ENCODE measurements at places on chromosomes 1 and 21.

DNA sequence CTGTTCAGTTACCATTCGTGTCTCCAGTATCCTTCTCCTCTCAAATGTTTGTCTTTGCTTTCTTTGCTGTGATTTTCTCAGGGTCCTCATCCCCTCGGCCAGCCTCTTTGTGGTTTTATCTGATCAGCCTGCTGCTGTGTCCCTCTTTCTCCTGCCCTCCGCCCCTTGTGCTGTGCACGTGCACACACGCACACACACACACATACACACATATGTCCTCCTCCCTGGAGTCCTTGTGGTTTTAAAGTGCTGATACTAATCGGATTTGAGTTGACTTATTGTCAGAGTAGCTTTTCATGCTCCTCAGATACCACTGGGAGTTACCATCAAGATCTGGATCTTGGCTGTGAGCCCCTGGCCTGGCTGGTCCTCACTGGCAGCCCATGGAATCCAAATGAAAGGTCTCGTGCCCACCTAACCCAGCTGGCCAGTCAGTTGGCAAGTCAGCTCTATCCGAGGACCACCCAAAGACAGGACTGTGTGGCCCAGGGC is 34.1 kb downstream of the QSOX1 start:
- no peak for DNase-seq

DNA sequence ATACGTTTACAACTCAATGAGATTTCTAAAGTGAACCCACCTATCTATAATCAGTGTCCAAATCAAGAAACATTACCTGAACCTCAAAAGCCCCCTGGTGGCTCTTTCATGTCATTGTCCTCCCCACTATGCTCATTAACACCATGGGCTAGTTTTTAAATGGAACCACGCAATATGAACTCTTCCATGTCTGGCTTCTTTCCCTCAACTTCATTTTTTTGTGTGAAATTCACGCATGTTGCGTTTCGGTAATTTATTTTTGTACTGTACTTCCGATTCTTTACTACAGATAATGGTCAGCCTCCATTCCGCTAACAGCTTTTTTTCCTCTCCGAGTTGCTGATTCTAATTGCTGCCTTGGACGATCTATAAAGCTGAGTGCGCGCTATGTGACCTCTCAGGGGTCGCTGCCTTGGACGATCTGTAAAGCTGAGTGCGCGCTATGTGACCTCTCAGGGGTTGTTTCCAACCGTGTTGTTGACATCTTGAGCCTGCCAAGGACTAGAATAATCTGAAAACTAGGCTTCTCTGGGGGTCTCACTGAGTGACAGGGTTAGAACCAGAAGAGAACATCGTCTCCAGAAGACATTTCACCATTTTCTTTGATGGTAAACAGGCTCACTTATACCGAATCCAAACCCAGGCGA is 1.1 kb upstream of the CACYBP start:
- peak; percentile 78 for DNase-seq

- DNase-seq = peak; percentile 14
Observed at GRCh38 chr1:160993544-160994193, 27.3 kb downstream of the F11R start.

DNA sequence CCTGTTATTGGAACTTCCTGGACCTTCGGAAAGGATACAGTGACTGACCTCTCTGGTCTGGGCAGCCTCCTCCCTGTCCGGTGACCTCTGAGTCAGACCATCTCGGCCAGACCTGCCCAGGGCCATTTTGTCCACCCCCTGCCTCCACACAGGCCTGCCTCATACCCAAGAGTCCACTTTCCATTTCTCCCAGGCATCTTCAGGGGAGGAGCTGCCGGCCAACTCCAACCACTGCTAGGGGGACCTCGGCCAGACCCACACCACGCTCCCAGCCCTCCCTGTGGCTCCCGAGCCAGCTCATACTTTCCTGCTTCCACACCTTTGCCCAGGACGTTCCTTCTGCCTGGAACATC is 29.5 kb upstream of the RUNX3 start:
- no peak for DNase-seq

- no peak for DNase-seq
Observed at GRCh38 chr1:22597996-22598395, 34.7 kb downstream of the EPHA8 start.

DNA sequence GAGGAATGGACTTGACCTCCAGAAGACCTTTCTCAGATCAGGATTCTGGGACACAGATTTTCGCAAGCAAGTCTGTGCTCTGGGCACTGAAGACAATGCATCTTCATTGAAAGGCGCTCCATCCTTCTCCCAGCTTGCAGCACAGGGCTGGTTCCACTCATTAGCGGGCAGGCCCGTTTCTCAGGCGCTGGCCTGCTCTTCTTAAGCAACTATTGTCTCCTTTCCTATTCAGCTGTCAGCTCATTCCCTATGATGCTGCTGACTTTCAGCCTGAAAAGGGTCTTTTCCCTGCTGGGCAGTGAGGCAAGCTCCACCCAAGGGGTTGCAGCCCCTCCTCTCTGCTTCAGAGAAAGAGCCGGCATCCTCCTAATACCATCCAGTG is 91.9 kb upstream of the PLXNA2 start:
- DNase-seq = no peak

DNA sequence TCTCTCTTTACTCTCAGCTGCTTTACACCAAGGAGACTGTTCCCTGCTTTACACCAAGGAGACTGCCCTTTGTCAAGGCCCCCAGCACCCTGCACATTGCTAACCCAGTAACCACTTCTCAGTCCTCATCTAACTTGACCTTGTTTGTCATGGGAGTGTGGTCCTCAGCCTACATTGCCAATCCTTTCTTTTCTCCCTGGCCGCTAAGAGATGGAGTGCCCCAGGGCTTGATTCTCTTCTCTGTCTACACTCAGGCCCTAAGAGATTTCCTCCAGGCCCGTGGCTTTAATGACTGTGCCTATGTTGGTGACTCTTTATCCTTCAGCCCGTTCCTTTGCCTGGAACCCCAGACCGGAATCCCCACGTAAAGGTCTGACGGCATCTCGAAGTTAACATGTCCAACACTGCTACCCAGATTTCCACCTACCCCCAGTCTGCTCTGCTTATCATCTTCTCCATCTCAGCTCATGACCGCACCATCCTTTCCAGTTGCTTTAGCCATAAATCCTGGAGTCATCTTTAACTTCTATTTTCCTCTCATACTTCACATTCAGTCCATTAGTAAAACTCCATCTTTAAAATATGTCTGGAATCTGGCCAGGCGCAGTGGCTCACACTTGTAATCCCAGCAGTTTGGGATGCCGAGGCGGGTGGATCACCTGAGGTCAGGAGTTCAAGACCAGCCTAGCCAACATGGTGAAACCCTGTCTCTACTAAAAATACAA is 9.5 kb upstream of the SEMA4A start:
- no peak for DNase-seq

GRCh38 chr1:27773826-27774445 is 917 bp downstream of the STX12 start:
- no peak for DNase-seq

DNA sequence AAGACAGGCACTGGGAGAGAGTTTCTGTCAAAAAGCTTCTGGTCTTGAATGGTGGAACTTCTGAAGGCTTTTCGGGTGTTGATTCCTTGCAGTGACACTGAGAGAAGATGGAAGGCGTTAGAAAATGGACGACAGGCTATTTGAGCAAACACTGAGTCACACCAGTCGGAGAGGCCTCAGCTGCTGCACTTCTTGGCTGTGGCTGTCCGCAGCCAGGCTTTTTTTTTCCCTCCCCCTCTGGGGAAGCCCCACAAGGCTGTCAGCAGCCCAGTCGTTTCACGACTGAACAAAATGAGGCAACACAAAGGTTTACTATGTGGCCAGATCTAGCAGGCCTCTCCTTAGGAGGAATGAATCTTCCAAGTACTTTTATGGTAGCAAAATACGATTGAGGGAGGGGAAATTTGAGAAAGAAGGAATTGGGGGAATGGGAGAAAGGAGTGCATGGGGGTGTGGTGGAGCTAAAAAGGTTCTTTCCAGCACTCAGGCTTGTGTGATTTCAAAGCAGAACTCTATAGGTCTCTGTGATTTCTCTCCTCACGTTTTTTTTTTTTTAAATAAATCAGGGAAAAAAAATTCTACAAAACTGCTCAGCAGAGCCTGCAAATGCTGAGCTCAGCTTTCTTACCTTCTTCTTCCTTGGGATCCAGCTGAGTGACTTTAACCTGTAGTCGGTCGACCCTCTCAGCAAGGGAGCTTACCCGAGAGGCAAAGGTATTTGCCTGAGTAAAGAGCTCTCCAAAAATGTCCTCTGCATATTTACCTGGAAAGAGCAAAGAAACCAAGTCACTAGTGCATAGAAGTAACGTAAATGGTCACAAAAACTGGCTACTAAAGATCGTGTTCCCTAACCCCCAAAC is 26.1 kb downstream of the GPR3 start:
- DNase-seq = no peak

DNA sequence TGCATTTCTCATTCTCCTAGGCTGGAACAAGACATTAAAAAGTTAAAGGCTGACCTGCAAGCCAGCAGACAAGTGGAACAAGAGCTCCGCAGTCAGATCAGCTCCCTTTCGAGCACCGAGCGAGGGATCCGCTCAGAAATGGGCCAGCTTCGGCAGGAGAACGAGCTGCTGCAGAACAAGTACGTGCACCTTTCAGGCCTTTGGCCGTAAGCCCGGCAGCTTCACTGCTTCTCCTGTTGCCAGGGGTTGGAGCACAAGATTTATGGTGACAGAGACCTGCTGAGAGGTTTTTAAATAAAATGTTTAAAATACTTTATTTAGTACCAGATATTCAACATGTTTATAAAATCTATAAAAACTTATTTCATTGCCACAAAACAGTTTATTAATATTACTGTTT is 53.4 kb downstream of the MACO1 start:
- DNase-seq = no peak

DNA sequence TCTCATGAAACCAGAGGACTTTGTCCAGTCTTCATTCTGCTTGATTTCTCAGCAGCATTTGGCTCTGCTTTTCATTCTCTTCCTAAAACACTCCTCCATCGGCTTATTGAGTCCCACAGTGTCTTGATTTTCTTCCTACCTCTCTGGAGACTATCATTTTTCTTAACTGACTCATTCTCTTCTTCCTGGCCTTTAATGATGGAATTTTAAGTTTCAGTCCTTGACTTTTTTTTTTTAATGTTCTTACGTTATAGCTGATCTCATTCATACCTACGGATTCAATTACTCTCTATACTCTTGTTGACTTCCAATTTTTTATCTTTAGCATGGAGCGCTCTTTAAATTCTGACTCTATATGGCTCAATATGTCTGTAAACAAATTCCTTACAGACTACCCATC is 111.1 kb downstream of the NEK7 start:
- no peak for DNase-seq

- no peak for DNase-seq
Observed at GRCh38 chr21:33937146-33937545, 21.5 kb upstream of the ATP5PO start.

DNA sequence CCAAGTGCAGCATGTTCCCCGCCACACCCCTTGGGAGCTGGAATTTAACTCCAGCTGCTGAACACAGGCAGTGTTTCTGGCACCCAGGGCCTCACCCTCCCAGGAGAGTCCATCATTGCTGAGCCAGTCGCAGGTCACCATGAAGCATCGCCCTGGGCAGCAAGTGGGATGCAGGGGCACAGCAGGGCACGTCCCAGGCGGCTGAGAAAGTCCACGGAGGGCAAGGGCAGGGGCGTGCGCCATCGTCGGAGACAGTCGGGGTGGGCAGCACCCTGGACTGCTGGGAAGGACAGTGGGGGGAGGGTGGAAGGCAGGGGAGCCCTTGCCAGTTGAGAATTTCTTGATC is 69.2 kb upstream of the PDE9A start:
- no peak for DNase-seq

GRCh38 chr1:101081496-101082488 is 56.2 kb upstream of the DPH5 start:
- DNase-seq = no peak
